GM04504 (cell line): ENCODE measurements at places on chromosomes 4 and X.
A peak's percentile ranks its signal among the peaks of the same experiment; 100 is the strongest.

DNA sequence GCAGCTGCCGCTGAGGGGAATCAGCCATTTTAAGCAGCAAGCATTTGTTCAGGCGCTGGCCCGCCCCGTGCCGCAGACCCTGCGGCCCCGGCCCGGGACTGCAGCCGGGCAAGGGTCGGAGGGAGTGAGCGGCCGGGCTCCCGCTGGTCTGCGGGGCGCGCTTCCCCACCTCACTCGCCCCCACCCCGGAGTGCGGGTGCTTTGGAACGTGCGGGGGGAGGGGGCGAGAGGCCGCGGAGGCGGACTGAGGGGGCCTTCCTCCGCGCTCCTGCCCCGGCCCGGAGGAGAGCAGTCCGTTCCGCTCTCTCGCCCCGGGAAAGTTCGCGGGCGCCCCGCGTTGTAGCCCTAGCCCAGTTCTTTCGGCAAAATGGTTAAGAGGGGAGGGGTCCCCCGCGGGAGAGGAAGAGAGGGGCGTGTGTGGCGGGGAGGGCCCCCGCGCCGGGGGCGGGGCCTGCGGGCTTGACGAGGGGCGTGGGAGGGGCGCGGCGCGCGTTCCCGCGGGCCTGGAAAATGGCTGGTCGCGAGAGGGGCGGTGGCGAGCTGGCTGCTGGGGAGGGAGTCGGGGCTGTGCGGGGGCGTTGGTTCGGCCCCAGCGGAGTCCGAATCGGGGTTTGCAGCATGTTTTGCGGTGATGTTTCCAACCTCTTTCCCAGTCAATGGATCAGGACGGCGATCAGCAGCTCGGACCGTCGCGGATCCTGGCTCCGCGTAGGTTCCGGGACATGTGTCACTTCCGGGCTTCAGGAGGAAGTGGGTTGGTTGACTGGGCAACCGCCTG is 942 bp downstream of the ING2 start:
- DNase-seq: peak; percentile 68

DNA sequence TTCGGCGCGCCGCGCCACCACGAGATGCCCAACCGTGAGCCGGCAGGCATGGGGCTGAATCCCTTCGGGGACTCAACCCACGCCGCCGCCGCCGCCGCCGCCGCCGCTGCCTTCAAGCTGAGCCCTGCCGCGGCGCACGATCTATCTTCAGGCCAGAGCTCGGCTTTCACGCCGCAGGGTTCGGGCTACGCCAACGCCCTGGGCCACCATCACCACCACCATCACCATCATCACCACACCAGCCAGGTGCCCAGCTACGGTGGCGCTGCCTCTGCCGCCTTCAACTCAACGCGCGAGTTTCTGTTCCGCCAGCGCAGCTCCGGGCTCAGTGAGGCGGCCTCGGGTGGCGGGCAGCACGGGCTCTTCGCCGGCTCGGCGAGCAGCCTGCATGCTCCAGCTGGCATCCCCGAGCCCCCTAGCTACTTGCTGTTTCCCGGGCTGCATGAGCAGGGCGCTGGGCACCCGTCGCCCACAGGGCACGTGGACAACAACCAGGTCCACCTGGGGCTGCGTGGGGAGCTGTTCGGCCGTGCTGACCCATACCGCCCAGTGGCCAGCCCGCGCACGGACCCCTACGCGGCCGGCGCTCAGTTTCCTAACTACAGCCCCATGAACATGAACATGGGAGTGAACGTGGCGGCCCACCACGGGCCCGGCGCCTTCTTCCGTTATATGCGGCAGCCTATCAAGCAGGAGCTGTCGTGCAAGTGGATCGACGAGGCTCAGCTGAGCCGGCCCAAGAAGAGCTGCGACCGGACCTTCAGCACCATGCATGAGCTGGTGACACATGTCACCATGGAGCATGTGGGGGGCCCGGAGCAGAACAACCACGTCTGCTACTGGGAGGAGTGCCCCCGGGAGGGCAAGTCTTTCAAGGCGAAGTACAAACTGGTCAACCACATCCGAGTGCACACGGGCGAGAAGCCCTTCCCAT is 1.1 kb downstream of the ZIC3 start:
- DNase-seq: no peak

- no peak for DNase-seq
Observed at GRCh38 chr4:163344147-163345125, 744 bp downstream of the NPY5R start.

DNA sequence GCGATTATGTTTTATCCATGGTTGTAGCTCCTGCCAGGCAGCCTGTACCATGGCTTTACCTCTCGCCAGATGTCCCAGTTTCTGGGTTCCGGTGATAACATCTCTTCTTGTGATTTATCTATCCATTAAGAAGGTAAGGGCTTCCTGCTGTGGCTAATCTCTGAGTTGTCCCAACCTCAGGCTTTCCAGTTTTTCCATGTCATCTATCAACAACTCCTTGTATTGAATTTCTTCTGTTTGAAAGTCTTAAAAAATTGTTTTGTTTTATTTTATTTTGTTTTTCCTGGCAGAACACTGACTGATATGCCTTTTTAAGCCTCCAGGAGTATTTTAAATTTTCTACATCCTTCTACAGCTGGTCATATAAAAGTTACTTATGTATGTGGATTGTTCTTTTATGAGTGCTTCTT is 241.9 kb downstream of the ANTXR2 start:
- DNase-seq: no peak
